D341Med (cell line): ENCODE measurements at places on chromosomes 5 and 9.

DNA sequence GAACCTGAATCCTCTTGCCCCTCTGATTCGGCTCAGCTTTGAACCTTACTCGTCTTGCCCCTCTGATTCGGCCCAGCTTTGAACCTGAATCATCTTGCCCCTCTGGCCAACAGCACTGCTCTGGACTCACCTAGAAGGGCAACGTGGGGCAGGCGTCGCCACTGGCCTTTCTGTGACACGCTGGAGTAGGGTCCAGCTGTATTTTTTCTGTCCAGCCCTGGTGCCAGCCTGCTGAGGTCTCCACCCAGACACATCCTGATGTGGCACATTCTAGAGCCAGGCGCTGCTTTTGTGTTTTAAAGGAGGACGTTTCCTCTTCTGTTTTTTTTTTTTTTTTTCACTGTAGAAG is 15.2 kb upstream of the CPEB4 start:
- no peak for DNase-seq

DNA sequence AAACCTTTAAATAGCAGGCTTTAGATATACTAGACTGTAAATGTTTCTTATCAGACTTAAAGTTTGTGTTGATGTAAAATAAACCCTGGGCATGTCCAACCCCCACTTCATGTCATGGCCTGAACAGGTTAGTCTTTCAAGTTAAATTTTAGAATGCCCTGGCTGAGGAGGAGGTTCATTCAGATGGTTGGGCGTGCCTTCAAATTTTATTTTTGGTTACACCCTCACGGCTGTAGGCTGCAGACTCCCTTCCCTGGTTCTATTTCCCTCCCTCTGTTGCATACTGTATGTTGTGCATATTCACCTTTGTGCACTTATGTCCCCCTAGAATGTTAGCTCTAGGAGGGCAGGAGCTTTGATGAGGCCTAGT is 5.3 kb upstream of the BICD2 start:
- no peak for DNase-seq

GRCh38 chr5:137923856-137924255 is 34.6 kb downstream of the PKD2L2 start:
- DNase-seq, result no peak

- DNase-seq, result no peak
Observed at GRCh38 chr5:30878746-30879145, 314.7 kb upstream of the CDH6 start.

DNA sequence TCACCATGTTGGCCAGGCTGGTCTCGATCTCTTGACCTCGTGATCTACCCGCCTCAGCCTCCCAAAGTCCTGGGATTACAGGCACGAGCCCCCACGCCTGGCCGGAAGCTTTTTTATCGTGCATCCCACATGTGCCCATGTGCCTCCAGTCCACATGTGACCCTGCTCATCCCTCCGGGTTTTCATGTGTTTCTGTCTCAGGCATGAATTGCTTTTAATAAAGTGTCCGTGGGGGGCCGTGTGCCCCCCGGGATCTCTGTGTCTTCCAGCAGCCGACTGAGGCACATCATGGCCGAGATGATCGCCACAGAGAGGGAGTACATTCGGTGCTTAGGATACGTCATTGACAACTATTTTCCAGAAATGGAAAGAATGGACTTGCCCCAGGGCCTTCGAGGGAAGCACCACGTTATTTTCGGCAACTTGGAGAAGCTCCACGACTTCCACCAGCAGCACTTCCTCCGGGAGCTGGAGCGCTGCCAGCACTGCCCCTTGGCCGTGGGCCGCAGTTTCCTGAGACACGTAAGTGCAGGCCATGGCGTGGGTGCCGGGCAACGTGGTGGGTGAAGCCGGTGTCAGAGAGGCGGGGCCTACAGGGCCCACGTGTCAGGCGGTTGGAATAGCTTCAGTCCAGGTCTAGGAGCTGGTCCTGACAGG is 22.1 kb upstream of the LRRC14B start:
- no peak for DNase-seq
